ENCODE measurements at places on chromosomes 3 and 15.

DNA sequence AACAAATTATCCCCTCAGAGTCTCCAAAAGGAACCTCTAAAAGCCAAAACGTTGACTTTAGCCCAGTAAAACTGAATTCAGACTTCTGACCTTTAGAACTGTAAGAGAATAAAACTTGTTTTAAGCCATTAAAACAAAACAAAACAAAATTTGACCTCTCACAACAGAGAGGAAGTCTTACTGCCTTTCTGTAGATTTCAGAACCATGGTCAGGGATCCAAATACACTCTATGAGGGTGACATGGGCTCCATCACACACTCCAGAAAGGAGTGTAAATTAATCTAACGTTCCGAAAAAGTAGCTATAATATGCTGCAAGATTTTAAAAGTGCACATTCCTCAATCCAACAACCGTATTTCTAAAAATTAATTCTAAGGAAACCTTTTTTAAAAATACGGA lies 19.2 kb upstream of the RPL14 start:
- no peak for DNase-seq

GRCh38 chr15:83092309-83092976 lies 15.0 kb upstream of the TM6SF1 start:
- DNase-seq = no peak

- DNase-seq = peak; percentile 48
Observed at GRCh38 chr3:41960826-41961750, 815 bp downstream of the ULK4 start.

DNA sequence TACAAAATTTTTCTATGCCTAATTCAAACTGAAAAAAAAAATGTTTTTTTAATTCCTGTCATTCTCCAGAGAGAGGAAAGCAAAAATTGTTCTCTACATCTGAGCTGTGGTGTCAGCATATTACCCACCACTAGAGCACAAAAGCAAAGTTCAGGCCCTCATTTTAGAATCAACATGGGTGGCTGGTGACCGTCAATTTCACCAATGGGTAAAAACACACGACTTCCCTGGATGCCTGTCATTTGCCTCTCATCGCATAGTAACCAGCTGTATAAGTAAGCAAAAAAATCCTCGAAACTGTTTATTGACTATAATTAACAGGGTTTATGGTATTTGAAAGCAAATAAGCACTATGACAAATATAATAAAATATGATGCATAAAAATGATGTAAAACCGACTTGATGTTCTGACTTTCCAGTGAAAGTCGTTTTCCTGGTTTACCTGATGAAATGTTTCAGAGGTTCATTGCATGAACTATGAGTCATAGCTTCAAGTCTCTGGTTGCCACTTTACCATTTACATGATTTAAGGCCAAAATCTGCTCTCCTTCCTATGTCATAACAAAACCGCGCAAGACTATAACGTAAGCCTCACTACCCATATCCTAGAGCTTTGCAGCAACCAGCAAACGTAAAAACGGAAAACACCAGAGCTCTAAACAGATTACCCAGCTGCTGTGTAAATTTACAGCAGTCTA lies 60.5 kb downstream of the THBS1 start:
- DNase-seq = no peak

GRCh38 chr15:47292638-47293190 lies 424.6 kb upstream of the SEMA6D start:
- DNase-seq = no peak

DNA sequence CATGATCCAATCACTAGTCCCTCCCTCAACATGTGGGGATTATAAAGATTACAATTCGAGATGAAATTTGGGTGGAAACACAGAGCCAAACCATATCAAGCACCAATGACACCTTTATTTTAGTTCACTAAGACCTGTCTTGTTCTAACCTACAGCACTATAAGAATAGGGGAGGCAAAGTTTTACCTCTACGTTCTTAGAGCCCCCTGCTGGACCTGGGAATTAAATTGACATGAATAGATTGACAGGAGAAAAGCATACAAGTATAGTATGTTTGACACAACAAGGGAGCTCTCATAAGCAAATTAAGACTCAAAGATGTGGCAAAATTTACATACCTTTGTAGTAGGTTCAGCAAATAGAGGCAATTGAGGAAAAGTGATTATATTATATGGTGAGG lies 974.4 kb upstream of the ALCAM start:
- no peak for DNase-seq

DNA sequence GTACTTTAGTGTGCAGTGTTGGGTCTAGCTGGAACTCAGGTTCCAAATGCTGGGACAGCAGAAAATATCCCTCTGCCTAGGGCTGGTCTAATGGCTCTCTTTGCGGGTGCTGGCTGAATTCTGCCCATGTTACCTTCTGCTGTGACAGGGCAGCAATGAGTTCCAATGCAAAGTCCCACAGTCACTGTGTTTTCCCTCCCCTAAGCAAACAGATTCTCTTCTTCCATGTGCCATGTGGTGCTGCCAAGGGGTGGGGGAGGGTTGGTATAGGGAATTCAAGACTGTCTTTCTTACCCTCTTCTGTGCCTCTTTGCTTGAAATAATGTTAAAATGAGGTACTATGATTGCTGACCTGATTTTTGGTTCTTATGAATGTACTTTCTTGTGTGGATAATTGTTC lies 229.6 kb downstream of the GBE1 start:
- DNase-seq = no peak

DNA sequence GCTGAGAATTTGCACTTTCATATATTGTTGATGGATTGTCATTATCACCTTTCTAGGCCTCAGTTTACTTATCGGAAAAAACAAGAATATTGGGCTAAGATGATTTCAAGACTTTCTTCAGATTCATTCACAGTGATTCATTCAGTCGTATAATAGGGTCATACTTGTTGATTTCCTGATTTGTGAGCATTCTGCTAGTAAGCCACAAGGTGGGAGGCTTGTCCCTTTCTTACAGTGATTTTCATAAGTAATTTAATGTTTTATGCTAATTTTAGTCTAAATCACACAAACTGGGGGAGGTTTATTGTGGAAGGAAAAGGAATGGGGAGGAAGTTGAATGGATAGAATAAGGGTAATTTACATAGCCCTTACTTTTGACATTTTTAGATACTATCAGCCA lies 126.8 kb upstream of the GOLGA6L4 start:
- no peak for DNase-seq

DNA sequence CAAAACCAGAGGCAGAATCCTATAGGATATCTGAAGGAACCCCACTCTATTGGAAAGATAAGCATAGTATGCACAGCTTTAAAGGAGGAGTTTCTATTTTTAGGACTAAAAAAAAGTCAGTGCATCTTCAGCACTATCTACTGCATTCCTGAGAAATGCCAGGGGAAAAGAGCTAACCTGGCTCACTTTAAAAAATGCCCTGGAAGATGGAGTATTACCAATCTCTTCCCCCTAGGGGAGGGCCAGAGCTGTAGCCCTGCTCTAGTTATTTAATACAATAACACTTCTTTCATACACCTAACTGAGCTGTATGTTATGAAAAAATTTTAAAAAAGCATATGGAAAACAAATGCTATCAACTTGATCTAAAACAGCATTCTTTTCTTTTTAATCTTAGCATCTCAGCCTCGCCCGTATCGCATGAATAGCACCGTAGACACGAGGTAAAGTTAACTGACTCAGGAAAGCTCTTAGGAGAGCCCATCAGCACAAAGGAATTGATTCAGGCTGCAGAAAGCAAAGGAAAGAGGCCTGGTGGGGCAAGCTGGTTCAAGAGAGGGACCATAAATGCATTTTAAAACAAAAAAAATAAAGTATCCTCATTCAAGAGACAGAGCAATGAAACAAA lies 50.2 kb downstream of the TGM4 start:
- no peak for DNase-seq

Data from stimulated activated naive CD8-positive, alpha-beta T cell treated with anti-CD3 and anti-CD28 coated beads, Interleukin-15, amount 100 ng/mL, for 72 hours (primary cell).